ENCODE measurements at places on chromosomes 7 and 10. TPM values are rescaled to one million over a fixed set of nuclear protein-coding genes. Genes with fewer than 3 reads are reported as not detected.
A peak's percentile ranks its signal among the peaks of the same experiment; 100 is the strongest.

DNA sequence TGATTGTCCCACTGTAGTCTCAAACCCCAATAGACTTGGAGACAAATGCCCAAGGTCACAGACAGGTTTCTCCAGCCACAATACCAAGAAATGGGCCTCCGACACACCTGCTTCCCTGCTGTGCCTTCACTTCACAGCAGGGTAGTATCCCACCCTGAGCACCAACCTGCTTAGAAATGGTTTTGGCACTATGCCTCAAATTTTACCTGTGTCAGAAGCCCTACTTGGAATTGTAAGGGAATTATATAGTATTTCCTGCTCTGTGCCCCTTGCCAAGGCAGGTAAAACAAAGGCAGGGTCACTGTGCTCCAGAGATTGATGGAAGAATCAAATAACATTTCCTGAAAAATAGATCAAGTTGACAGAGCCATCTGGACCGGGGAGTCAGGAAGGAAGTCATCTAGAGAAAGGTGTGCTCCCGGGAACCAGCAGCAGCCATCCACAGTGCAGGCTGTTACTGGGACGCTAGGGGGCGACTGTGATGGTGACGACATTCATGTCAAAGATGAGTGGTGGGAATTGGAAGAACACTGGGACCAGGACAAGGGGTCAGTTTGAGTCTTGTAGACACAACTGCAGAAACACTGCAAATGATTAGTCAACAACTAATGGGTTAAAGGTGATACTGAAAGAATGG, 117.8 kb upstream of the AKR1E2 start:
- DNase-seq = no peak

- no peak for DNase-seq
Measured at GRCh38 chr10:17735166-17735941, 16.6 kb upstream of the TMEM236 start.

The BZW2 gene
- 79.3 TPM for polyA plus RNA-seq

The IFIT1B gene
- polyA plus RNA-seq = not detected

- no peak for DNase-seq
Measured at GRCh38 chr10:16756561-16757221, 60.5 kb downstream of the RSU1 start.

- DNase-seq = no peak
Measured at GRCh38 chr10:93911866-93912265, 18.1 kb downstream of the SLC35G1 start.

DNA sequence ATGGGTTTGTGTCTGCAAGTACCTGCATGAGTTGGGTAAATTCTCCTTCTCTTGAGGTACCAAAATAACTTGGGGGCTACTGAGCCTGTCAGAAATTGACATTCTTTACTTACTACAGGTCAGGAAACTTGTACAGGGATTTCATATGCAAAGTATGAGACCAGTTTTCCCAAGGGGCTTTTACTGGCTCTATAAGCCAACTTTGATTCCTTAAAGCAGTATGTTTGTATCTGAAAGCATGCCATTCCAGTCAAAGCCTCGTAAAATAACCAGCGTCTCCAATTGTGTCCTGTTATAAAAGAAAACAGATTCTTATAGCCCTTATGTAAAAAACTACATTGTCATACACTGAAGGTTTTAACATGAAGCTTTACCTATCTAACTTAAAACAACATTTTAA, 90.2 kb downstream of the ZNF467 start:
- DNase-seq = no peak

The PRDX3 gene
- 87.5 TPM for polyA plus RNA-seq

The GSDME gene
- polyA plus RNA-seq = 0.41 TPM

DNA sequence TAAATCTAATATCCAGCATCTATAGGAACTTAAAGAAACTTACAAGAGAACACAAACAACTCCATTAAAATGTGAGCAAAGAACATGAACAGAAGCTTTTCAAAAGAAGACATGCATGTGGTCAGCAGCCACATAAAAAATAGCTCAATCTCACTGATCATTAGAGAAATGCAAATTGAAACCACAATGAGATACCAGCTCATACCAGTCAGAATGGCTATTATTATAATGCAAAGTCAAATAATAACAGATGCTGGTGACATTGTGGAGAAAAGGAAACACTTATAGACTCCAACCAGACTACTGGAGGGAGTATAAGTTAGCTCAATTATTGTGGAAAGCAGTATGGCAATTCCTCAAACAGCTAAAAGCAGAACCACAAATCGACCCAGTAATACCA, 1314.5 kb downstream of the XPNPEP1 start:
- no peak for DNase-seq

The RSPH10B2 gene
- polyA plus RNA-seq = not detected

DNA sequence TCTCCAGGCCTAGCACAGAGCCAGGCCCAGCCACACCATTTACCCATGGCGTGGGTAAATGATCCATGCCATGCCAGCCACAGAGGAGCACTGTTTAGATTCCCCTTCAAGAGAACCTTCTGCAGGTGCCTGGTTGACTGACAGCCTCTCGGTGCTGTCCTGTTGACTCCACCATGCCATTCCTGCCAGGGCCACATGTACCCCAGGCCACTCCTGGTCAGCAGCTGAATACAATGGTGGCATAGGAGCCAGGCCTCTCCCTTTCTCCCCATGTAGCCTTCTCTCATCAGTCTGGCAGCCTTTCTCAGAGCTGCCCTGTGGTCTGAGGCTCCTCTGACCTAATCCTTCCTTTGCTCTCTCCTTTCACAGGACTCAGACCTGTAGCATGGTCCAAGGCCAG, 39.2 kb upstream of the GPAM start:
- DNase-seq = no peak

- DNase-seq = no peak
Measured at GRCh38 chr10:132376394-132376851, 20.6 kb upstream of the PWWP2B start.

The FAM13C gene
- polyA plus RNA-seq = not detected

The CLCN1 gene
- polyA plus RNA-seq = not detected

GRCh38 chr10:129501652-129502436, 34.8 kb downstream of the MGMT start:
- no peak for DNase-seq

The EPHA1 gene
- 10.9 TPM for polyA plus RNA-seq

GRCh38 chr7:120064565-120064964, 208.4 kb upstream of the KCND2 start:
- no peak for DNase-seq

The RADIL gene
- not detected for polyA plus RNA-seq

The WDFY4 gene
- 0.63 TPM for polyA plus RNA-seq

DNA sequence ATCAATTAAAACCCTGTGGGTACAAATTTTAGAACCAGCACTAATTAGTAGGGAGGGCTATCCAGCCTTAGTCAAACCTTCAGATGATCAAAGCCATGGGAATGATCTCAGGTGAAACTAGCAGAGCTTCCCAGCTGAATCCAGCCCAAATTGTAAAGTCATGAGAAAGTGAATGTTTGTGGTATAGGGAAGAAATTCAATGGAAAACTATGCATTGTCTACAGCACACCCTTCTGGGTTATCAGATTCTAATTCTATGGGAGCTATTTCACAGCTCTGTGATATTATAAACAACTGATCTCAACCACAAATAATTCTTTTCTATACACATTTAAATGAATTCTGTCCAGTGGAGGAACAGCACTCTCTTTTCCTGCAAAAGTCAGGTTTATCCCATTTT, 24.6 kb upstream of the BMPER start:
- no peak for DNase-seq

DNA sequence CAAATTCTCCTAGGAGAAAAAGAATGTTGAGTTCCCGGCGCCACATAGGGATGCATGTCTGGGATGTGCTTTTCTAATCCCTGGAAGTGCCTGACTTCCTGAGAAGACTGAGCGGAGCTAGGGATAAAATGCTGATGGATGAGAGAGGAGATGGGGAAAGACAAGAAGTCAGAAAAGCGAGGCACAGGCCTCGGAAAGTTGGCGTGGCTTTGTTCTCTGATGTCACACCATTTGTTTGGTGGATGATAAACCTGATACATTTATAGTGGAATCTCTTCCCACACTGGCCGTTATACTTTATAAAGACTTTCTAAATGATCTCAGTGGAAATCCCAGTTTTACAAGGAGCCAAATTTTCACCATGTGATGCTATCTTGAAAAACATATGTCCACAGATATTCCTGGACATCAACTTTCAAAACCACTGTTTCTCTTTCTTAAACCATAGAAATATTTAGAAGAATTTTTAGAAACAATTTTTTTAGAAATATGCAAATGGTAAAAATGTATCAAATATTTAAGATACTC, 188.8 kb upstream of the SVIL start:
- DNase-seq = no peak

DNA sequence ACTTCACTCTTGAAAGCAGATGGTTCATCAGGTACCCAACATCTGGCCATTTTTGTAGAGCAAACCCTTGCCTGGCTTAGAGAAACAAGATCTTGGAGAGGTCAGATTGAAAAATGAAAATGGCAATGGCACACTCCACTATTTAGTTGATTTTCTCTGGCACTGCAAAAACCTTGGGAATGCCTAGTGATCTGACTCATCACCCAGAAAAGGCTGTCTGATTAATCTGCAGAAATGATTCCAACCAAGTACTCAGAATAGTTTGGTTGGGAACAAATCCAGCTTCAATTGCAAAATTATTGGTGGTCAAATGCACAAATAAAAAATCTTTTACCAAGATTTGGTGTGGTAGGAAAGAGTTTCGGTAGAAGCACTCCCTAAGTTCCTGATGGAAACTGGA, 351.2 kb downstream of the PHTF2 start:
- DNase-seq = no peak

The PVRIG gene
- polyA plus RNA-seq = 81.0 TPM

GRCh38 chr10:23459308-23459939, 20.5 kb downstream of the OTUD1 start:
- no peak for DNase-seq

GRCh38 chr10:32114508-32114907, 58.3 kb upstream of the KIF5B start:
- no peak for DNase-seq

DNA sequence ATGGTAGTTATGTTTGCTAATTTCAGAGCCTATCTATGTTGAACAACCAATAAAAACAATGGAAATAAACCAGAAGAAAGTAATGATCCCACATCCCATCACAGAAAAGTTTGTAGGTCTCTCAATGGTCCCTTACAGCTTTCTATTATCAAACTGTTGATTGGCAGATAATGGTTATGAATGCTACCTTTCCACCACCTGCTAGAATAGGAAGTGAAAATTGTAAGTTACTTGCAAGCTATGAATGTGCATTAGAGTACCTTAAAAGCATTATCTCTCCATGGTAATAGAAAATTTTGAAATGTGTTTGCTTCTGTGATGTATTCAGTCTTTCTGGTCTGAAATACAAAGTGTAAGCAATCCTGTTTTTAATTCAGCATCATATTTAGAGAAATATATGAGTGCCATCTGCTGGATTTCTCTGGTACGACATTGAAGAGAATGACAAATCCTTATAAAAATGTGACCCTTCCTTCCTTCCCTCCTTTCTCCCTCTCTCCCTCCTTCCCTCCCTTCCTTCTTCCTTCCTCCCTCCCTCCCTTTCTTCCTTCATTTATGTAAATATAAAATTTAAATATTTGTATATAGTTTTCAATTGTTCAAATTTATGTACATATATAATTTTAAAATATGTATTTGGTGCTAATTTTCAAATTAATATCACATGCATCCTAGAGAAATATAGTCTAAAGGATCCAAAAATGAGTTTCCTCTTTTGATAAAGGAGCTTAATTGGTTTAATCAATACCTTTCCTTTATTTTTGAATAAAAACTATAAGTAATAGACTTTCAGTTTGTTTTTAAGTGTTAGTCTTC, 41.4 kb upstream of the PNLIPRP3 start:
- no peak for DNase-seq

- no peak for DNase-seq
Measured at GRCh38 chr10:90075995-90076394, 374.6 kb downstream of the KIF20B start.

- no peak for DNase-seq
Measured at GRCh38 chr7:138979988-138980562, 1.1 kb downstream of the KIAA1549 start.

- no peak for DNase-seq
Measured at GRCh38 chr10:78510566-78511323, 477.1 kb downstream of the RPS24 start.

The ANKRD1 gene
- polyA plus RNA-seq = not detected

- no peak for DNase-seq
Measured at GRCh38 chr7:157403646-157404401, 67.0 kb downstream of the DNAJB6 start.

The DLG5 gene
- polyA plus RNA-seq = not detected

The TEX36 gene
- not detected for polyA plus RNA-seq

The RPEL1 gene
- not detected for polyA plus RNA-seq

DNA sequence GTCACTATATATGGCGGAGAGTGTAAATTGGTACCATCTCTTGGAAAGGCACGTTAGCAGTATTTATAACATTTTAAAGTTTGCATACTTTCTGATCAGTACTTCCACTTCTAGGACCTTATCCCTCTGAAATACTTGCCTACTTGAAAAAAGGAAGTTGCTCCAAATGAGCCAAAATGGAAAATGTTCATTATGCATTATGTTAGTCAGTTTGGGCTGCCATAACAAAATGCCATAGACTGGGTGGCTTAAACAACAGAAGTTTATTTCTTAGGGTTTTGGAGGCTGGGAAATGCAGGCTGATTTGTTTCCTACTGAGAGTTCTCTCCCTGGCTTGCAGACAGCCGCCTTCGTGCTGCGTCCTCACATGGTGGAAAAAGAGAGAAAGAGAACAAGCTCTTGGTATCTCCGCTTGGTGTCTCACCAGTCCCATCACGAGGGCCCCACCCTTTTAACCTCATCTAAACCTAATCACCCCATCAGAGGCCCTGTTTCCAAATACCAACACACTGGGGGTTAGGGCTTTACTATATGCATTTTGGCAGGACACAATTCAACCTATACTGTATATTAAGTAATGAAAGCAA, 6.9 kb downstream of the SNX10 start:
- no peak for DNase-seq

DNA sequence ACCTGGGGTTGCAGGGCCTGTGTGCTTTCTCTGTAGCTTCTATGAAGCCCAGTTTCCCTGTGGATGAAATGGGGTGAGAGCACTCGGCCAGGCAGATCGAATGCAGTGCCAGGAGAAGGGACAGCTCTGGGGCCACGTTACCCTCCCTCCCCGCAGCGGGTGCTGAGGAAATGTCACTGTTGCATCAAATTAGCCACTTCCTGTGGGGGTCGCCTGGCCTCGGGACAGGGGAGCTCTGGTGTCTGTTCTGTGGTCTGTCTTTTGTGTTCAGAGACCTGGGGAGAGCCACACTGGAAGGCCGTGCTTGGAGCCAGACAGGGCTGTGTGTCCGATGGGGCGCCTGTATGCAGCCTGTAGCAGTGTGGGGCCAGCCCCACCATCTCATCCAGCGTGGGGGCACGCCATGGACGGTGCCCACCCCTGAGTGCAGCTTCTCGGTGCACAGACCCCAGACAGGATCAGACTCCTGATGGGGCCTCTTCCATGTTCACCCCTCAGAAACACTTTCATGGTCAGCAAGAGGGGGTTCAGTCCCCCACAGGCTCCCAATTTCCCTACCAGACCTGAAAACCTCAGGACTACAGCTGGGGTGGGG, 13.6 kb downstream of the TTYH3 start:
- DNase-seq = peak; percentile 20

The MAGI2 gene
- not detected for polyA plus RNA-seq

GRCh38 chr10:103416436-103417147, 20.2 kb downstream of the PDCD11 start:
- DNase-seq = peak; percentile 30

The PIK3AP1 gene
- polyA plus RNA-seq = 0.46 TPM

- DNase-seq = no peak
Measured at GRCh38 chr7:41566581-41566980, 136.3 kb downstream of the INHBA start.

The SPDYE1 gene
- 0.07 TPM for polyA plus RNA-seq

Measured in naive thymus-derived CD4-positive, alpha-beta T cell (primary cell).